ENCODE measurements at places on chromosomes 7 and 10.

DNA sequence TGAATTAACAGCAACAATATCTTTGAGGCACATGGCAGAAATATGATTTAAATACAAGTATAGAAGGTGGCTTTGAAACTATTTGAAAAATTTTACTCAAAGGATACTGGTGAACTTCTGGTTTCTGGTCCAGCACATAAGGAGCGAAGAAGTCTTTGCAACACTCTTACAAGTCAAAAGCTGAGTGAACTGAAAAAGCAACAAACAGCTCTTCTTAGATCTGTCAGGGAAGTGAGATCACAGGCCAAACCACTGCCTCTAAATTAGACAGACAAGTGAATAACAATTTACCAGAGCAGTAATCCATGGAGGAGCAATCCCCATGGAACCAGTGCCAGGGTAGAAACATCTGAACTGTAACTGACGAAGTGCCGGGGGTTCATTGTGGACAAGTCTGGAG lies 9.6 kb upstream of the VWC2 start:
- no peak for DNase-seq

- DNase-seq: no peak
Measured at GRCh38 chr7:85184599-85185423, 2.0 kb downstream of the SEMA3D start.

DNA sequence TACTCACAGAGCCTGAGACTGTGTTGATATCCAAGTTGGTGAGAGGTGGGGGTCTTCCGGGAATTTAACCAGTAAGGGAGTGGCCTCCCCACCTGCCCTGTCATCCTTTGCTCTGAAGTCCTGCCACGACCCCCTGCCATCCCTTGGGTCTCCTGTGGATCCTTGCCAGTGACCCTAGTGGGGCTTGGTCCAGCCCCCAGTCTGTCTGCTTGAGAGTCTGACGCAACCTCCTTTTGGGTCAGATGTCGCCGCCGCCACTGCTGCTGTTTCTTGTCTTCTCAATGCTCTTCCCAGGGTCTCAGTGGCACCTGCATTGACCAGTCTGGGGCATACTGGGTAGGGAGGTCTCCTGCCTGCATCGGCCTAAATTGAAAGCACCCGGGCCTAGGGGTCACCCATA lies 28.8 kb downstream of the PAX2 start:
- no peak for DNase-seq

DNA sequence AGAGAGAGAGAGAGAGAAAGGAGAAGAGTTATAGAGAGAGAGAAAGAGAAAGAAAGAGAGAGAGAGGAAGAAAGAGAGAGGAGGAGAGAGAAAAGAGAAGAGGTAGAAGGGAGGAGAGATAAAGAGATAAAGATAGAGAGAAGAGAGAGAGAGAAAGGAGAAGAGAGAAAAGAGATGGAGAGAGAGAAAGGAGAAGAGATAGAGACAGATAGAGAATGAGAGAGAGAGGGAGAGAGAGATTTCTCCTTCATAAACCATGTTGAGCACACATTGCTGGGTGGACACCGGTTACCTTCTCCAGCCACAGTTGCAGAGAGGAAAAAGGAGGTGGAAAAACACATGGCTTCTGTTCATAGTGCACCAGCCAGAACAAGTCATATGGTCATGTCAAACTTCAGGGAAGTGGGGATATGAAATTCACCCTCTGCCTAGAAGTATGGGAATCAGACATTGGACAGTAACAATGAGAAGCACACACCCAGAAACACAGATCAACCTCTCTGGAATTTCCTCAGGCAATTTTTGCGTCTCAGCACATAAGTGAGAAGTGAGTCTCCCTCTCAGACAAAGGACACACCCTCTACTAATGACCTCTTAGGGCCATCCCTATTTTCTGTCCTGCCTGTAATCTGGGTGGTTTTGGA lies 172.5 kb upstream of the SVIL start:
- no peak for DNase-seq

GRCh38 chr7:55548295-55548731 lies 24.0 kb downstream of the VOPP1 start:
- no peak for DNase-seq

- no peak for DNase-seq
Measured at GRCh38 chr10:86684331-86685097, 16.2 kb downstream of the LDB3 start.

- DNase-seq: no peak
Measured at GRCh38 chr10:110833941-110834628, 37.6 kb upstream of the PDCD4 start.

DNA sequence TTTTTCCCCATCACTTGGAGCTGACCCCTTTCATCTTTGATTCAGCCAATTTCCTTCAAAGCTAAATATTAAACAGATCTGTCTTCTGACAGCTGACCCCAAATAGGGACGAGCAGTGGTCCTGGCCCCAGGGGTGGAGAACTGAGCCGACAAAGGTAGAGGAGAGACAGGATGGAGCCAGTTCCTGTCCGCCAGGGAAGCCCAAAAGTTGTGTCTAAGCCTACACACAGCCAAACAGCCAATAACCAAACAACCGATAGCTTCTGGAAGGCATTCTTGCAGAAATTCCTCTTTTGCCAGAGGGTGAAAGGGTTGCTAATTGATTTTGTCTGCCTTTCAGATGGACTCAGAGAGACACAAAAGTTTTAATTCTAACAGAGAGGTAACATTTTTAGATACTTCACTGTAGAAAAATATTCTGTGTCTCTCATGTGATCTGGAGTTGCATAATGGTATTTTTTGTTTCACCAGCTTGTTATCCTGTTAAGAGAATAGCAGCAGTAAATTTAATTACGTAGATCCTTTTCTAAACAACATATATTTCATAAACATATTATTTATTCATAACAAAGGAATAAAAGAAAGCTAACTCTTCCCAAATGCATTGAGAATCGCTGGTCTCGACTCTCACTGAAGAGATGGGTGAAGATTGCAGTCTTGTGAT lies 161.7 kb upstream of the LYZL1 start:
- DNase-seq: no peak

GRCh38 chr10:33114451-33114952 lies 156.5 kb upstream of the ITGB1 start:
- no peak for DNase-seq

DNA sequence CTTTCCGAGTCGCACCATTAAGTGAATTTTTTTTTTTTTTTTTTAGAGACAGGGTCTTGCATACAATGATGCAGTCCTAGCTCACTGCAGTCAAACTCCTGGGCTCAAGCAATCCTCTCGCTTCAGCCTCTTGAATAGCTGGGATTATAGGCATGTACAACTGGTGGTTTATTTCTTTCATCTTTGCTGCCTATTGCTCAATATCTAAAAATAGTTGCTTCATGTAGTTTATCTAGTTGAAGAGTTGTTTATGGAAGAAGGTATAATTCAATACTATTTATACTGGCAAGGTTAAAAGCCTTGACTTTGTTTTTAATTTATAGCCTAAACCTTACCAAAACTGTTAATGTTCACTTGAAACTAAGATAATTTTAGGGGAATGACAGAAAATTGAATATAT lies 66.9 kb downstream of the SEMA3D start:
- DNase-seq: no peak

- no peak for DNase-seq
Measured at GRCh38 chr10:124119946-124120345, 26.5 kb upstream of the CHST15 start.

GRCh38 chr7:82678259-82678658 lies 234.7 kb upstream of the CACNA2D1 start:
- no peak for DNase-seq

GRCh38 chr7:139728203-139728602 lies 49.6 kb downstream of the HIPK2 start:
- no peak for DNase-seq

- no peak for DNase-seq
Measured at GRCh38 chr10:68223535-68224165, 8.3 kb downstream of the ATOH7 start.

GRCh38 chr7:30858576-30858975 lies 53.1 kb upstream of the AQP1 start:
- DNase-seq: no peak

DNA sequence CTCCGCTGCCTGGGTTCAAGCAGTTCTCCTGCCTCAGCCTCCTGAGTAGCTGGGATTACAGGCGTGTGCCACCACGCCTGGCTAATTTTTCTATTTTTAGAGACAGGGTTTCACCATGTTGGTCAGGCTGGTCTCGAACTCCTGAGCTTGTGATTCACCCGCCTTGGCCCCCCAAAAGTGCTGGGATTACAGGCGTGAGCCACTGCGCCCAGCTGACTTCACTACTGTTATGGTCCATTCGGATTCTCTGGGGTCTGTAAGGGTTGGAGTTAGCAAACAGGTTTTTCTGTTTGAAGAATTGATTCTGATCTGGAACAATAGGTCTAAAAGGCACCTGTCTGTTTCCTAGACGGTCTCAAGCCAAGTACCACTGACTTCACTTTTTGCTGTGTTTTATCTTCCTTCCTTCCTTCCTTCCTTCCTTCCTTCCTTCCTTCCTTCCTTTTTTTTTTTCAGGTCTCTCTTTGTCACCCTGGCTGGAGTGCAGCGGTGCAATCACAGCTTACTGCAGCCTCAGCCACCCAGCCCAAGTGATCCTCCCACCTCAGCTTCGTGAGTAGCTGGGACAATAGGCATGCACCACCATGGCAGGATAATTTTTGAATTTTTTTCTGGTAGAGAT lies 192.2 kb downstream of the CAMK1D start:
- no peak for DNase-seq

DNA sequence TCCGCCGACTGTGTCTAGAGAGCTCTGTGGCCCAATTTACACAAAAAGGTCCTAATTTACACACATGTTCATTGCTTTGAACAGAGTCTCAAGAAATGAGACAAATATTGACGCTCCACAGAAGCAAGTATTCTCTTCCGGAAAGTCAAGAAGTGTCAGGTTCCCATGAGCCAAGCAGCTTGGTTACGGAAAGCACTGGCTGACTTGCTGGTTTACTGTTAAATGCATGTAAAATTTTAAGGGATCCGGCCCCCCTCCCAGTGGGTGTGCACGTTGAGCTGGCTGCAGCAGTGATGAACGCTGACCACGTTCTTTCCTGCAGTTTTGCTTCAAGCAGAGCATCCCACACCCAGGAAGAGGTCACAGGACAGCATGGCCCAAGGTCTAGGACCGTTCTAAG lies 76.8 kb downstream of the DIP2C start:
- DNase-seq: no peak

DNA sequence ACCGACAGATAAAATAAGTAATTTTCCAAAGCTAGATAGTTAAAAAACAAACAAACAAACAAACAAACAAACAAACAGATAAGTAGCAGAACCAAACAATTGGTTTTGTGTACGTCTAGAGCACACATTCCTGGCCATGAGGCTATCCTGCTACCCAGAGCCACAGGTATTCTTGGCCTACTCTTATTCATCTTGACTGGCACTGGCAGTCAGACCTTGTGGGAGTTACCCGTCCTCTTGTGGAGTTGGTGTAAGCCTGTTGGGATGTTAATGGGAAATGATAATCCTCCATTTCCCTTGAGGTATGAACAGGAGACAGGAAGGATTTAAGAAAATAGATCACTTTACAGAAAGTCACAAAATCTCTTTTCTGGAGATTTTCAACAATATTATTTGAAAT lies 142.4 kb upstream of the MEOX2 start:
- no peak for DNase-seq

DNA sequence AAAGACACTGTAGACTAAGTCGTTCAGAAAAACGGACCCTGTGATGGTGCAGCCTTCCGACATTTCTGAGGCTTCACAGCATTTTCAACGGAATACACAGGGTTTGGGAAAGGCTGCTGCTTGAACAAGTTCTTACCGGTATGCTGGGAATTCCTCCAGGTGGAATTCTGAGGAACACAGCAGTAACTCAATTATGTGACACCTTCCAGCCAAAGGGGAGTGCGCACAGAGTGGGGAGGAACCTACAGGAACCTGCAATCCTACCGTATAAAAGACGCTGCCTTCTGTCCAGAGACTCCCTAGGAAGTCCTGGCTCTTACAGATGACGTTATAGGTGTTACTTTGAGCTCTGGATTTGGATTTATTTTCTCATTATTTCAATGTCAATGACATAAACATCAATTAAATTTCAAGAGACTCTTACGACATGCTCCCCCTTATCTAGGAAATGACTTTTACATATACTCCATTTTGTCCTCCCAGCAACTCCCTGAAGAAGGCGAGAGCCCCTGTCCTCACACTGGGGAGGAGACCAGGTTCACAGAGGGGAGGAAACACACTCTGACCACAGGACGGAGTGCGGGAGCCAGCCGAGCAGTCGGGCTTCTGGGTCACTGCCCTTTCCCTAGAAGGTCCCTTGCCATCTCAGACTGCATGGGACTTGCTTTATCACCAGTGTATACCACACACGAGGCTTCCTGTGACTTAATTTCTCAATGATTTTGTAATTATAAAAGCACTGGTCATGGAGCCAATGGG lies 27.9 kb downstream of the VIPR2 start:
- no peak for DNase-seq

DNA sequence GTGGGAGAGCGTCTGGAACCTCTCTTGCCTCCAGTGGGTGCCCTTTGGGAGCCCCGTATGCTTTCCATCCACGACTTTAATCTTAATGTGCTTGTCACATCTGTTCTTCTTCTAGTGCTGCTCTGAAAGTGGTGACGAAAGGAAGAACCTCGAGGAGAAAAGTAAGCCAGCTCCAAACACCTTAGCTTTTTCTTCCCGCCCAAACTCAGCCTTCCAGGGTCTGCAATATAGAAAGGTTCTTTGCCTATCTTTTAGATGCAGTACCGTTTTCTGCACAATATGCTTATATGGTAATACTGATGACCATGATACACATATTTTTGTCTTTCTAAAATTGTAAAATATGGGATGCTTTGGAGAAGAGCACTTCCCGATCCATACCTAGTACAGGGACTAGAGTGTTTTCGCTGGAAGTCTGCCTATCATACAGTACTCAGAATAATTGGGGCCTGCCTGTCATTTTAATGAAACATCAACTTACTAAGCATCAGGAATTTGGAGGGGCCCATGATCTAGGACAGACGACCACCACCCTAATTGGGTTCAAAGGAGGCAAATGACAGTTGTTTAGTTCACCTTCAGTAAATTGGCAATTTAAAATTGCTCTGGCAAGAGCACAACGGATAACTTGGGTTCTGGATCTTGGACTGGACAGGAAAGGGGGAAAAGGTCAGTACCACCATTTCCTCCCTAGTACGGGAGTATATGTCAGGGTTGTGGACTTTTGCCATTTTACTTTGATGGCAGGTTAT lies 884 bp downstream of the RINT1 start:
- no peak for DNase-seq

DNA sequence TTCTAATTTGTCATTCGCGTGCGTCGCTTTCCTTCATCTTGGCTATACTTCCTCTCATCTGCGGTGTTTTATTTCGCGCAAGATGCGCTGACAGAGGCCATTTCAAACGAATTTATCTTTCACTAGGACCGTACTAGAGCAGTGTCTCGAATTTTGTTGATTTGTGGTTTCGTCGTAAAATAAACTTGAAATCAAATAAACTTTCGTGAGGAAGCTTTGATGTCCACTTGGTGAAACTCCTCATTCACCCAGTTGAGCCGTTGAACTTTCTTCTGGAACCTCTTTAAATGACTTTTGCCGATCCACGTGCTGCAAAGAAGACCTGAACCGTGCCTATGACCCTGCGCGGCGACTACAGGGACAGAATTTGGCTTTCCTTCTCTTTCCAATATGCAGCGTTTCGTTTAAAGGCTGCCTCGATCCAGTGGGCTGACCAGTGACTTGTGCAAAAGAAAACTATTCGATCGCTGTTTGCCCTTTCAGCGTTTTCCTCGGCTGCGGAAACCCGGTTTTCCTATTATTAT lies 163.9 kb upstream of the PPP1R3A start:
- no peak for DNase-seq
